Non-pigmented ciliary epithelial cell (primary cell): ENCODE measurements at places on chromosomes 1 and 21.

GRCh38 chr1:40794974-40795715 lies 11.6 kb downstream of the KCNQ4 start:
- no peak for DNase-seq

GRCh38 chr1:222047366-222047765 lies 305.5 kb upstream of the DUSP10 start:
- DNase-seq, result no peak

GRCh38 chr1:161706113-161706481 lies 932 bp upstream of the FCRLA start:
- DNase-seq, result no peak

- DNase-seq, result no peak
Measured at GRCh38 chr1:117871013-117871412, 58.4 kb downstream of the GDAP2 start.
